Midbrain (tissue), 1 donor: ENCODE measurements at places on chromosomes 2 and 18.

DNA sequence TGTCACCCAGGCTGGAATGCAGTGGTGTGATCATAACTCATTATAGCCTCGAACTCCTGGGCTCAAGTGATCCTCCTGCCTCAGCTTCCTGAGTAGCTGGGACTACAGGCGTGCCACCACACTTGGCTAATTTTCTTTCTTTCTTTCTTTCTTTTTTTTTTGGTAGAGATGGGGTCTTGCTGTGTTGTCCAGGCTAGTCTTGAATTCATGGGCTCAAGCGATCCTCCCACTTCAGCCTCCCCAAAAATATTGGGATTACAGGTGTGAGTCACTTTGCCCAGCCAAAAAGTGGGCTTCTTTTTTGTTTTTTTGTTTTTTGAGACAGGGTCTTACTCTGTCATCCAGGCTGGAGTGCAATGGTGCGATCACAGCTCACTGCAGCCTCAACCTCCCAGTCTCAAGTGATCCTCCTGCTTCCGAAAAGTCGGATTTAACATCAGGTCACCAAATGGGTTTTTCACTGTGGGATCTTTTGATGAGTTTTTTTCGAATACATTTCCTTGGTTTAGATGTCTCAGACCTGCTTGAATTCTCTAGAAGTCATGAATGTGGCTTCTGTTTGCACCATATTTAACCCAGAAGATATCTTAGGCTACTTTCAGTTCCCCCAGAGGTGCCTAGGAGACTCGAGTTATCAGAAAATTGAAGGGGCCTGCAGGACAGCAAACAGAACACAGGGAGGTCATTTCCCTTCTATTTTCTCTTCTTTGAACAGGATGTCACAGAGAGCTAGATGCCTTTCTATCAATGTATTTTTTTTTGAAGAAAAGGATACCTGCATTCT is 8.9 kb downstream of the RAB31 start:
- no peak for DNase-seq

DNA sequence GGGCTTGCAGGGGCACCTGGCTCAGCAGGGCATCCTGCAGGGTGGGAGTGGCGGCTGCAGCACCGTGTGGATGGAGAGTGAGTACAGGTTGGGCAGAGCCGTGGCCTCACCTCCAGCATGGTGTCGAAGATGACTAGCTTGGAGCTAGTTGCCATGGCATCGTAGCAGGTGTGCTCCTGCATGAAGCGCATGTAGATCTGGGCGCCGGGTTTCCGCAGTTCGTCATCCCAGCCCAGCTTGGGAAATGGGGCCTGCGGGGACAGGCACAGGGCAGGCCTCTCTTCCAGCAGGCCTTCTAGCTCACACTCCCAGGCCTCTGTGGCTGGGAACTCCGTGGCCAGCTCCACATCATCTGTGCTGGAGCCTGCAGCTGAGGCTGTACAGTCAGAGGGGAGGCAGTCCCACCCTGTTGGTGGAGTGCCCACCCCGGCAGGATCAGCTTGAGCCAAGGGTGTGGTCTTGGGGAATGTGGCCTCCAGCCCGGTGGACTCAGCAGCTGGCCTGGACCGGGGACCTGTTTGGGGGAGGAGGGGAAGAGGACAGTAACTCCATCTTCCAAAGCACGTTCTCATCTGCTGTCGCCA is 1.6 kb downstream of the PRKAG3 start:
- no peak for DNase-seq

- no peak for DNase-seq
These were observed 34.4 kb downstream of the VRK2 start for GRCh38 chr2:58081000-58081399.

DNA sequence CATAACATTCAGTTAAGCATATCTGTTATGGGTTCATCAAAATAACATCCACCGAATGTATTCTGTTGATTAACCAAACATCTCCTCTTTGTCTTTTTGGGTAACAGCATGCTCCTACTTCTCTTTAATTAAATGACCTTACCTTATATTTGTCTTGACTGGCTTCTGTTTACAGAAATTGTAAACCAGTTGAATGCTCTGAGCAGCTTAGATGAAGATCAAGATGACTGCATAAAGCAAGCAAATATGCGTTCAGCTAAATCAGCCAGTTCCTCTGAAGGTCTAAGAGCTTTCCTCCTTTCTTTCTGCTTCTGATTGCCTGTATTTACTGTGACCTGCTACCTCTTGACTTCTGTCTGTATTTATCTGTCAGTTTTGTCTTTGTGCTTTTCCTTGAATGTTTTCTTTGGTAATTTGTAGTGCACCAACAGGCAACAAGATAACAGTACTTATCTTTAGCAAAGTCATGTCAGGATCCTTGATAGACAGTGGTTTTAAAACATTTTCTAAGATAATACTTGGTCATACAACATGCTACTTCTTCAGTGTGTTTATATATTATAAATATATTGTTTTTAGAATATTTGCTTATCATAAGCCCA is 152.8 kb downstream of the EHBP1 start:
- no peak for DNase-seq
